ENCODE measurements at places on chromosomes 7 and 10.

DNA sequence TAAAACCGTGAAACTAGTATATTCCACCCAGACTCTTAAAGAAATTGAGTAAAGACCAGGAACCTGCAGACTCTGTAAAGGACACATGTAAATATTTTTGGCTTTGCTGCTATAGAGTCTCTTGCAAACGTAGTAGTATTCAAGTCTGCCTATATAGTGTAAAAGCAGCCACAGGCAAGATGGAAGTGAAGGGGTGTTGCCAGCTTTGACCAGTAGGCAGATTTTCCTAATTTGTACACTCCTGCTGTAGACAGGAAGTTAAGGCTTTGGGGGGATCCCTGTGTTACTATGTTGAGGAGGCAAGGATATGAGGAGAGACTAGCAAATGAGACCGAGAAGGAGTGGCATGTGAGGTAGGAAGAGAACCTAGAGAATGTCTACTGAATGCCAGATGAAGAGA is 27.7 kb downstream of the WAC start:
- no peak for DNase-seq

GRCh38 chr7:70937424-70937823 is 194.5 kb upstream of the GALNT17 start:
- no peak for DNase-seq

GRCh38 chr7:73719806-73720169 is 319 bp upstream of the STX1A start:
- no peak for DNase-seq

- DNase-seq, result no peak
Measured at GRCh38 chr10:75696536-75696935, 265.1 kb downstream of the LRMDA start.

DNA sequence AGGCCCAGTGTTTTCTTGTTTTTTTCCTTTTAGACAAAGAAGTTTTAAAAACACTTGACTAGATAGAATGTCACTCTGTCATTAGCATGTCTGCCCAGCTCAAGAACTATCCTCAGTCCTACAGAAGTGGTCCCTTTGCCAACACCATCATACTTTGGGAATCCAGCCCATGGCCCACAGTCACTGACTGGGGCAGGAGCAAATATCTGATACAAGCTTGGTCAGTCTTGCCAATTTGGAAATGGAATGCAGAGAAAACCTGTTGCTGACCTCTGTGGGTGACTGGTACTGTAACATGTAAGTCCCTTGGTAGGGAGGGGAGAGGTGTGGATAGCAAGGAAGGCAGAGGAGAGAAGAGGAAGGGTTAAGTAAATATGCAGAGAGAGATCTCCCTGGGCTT is 47.8 kb downstream of the IPMK start:
- DNase-seq, result no peak

GRCh38 chr7:121755286-121755685 is 117.7 kb upstream of the PTPRZ1 start:
- DNase-seq, result no peak

DNA sequence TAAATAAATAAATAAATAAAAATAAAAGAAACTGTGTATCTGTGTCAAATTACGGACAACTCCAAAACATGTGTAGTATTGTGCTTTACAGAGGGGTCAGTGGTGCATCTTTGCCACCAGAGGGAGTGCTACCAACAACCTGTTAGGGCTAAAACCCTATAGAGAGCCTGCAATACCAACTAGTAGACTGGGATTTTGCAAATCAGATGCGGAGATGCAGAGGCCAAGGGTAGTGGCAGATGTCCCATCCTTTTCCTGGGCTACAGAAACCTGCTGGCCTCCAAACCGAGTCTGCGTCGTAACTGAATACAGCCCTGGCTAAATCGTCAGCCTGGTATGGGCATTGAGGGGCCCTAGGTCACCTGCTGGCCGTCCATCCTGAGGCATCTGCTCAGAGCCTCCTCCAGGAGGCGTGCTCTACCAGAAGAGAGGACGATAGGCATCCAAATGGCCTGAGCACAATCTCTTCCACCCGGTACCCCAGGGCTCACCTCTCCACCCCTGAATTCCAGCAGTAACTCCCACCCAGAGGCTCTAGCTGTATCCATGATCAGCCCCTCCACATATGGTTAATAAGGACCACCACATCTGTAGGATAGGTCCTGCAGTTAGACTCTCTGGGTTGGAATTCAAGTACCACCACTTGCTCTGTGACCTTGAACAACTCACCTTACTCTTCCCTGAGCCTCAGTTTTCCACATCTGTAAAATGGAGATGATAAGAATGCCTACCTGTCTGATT is 6.2 kb upstream of the RRP12 start:
- peak; percentile 67 for DNase-seq

DNA sequence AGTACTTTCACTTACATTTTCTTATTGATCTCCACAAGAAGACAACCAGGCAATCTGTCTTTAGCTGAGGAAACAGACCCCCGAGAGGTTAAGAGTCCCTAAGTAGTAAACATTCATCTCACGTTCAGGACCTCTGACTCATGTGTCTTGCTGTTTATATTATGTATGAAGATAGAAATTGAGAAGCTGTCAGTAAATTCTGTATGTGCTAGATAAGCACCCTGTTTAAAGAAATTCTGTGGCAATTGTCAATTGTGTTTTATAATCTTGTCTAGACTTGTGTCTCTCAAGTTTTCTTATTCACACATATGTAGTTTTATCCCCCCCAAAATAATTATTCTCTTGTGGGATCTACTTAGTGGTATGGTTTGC is 14.5 kb downstream of the ADK start:
- DNase-seq, result no peak

- no peak for DNase-seq
Measured at GRCh38 chr10:35722636-35723035, 80.5 kb upstream of the FZD8 start.

DNA sequence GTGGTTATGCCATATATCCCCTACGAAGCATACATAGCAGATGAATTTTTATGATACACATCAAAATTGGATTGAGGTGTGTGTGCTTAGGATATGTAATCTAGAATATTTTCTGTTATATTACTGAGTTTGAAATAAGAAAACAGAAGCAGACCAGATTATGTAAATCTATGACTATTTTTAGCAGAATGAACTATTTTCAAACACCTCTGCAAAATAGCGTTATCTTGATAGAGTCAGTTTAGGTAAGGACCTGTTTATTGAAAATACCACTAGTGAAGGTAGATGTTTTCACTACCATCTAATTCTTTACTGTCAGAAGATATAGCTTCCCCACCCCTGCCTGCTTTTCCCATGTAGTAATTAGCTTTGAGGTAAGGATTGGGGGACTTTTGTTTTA is 9.1 kb downstream of the LANCL2 start:
- DNase-seq, result no peak

DNA sequence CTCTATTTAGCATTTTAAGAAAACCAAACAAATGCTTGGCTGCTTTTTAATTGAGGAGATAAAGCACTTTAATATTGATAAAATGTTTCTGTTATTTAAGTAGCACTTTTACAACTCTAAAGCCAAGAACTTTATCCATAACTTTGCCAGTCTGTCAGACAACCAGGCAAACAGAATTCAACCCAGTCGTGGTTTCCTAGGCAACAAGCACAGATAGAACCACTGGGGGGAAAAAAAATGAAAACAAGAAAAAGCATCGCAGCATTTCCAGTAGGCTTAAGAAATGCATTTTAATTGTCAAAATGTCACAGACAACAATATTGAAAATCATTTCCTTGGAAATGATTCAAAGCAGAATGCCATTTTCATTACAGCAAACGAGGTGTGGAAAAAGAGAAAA is 323.4 kb downstream of the PARD3 start:
- no peak for DNase-seq

DNA sequence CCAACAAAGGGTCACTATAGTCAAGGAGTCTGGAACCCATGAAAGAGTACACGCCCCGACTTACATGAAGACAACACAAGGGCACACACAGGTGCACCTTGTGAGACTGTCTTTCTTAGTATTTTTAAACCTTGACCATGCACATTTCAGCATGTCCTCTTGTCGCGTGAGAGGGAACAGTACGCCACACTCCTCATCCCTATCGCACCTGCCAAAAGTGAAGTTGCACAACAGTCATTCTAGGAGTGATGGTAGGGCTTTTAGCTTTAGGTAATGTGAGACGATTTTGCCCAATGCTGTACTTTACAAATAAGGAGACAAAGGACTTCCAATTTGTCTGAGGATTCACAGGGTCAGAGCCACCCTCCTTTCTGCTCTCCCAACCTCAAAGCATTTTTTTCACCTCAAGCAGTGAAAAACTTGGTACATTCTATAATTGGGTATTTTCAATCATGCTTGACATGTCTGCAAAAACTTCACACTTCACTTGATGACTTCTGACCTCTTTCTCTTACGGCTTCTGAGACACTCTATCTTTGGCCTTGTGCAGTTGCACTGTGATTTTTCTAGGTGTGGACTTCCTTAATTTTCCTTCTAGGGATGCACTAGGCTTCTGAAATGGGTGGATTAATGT is 173.9 kb upstream of the GRB10 start:
- no peak for DNase-seq

DNA sequence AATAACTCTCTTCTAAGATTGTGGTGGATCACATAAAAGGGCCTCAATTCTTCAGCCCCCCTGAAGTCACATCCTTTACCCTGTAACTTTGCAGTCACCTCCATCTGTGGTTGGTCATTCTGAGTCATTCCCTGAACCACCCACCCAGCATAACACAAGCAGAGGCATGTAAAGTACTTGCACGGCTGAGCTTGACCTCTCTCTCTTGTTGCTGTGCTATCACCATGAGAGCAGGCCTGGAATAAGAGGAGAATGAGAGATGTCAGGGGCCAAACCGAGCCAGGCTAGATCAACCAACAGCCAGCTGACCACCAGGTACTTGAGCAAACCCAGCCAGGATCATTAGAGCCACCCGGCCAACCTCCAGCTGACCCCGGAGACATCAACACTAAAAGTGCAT is 13.5 kb upstream of the STK17A start:
- DNase-seq, result no peak

DNA sequence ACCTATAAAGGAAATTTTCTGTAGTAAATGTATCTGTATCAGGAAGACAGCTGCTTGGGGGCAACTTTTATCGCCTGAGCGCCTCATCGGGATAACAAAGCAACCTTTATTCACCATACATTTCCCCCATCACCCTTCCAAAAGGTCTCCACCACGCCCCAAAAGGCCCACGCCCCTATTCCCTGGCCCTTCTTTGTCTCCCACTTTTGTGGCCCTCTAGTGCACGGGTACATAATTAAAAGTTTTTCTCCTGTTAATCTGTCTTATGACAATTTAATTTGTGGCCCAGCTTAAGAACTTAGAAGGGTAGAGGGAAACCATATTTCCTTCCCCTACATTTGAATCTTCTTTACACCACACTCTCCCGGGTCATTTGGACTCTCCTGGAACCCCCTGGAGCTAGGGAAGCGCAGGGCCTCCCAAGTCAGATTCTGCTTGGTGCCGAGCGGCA is 625 bp downstream of the RP9 start:
- DNase-seq, result no peak

GRCh38 chr7:75823198-75823910 is 9.7 kb upstream of the CCL24 start:
- DNase-seq, result no peak

GRCh38 chr7:154931906-154932305 is 71.0 kb downstream of the PAXIP1 start:
- DNase-seq, result no peak

- DNase-seq, result no peak
Measured at GRCh38 chr10:44183667-44184632, 200.9 kb downstream of the CXCL12 start.

All from femur (tissue), 1 donor.